ENCODE measurements at places on chromosomes 16 and 17.
A peak's percentile ranks its signal among the peaks of the same experiment; 100 is the strongest.

GRCh38 chr17:50911890-50912289, 45.7 kb upstream of the TOB1 start:
- no peak for DNase-seq

- DNase-seq = no peak
These were observed 7.1 kb downstream of the IRX5 start for GRCh38 chr16:54937671-54938211.

- no peak for DNase-seq
These were observed 1.3 kb downstream of the APPBP2 start for GRCh38 chr17:60524463-60525327.

- peak; percentile 54 for DNase-seq
These were observed 41.7 kb upstream of the JPH3 start for GRCh38 chr16:87560428-87561199.

- DNase-seq = no peak
These were observed 230.3 kb downstream of the MRTFB start for GRCh38 chr16:14301169-14302030.

- DNase-seq = no peak
These were observed 19.0 kb downstream of the ABCC12 start for GRCh38 chr16:48136547-48137360.

GRCh38 chr16:73060892-73061490, 13.1 kb upstream of the ZFHX3 start:
- no peak for DNase-seq

DNA sequence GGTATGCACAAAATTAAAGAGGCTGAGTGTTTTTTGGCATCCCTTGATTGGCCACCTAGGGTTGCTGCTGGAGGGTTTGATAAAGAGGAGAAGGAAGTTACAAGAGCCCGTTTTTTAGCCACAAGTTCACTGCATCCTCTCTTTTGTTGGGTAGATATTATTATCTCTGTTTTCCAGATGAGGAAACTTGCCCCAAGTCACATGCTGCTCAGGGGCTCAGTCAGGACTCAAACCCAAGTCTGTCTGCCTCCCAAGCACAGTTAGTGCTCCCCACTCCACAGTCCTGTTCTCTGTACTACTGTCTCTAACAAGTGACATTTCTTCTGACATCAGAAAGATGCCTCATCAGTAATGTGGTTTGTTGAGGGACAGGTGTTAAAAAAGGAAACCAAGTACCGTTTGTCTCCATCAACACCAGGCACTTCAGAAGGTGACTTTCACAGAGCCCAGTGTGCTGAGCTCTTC, 1.4 kb downstream of the NT5M start:
- DNase-seq = no peak

DNA sequence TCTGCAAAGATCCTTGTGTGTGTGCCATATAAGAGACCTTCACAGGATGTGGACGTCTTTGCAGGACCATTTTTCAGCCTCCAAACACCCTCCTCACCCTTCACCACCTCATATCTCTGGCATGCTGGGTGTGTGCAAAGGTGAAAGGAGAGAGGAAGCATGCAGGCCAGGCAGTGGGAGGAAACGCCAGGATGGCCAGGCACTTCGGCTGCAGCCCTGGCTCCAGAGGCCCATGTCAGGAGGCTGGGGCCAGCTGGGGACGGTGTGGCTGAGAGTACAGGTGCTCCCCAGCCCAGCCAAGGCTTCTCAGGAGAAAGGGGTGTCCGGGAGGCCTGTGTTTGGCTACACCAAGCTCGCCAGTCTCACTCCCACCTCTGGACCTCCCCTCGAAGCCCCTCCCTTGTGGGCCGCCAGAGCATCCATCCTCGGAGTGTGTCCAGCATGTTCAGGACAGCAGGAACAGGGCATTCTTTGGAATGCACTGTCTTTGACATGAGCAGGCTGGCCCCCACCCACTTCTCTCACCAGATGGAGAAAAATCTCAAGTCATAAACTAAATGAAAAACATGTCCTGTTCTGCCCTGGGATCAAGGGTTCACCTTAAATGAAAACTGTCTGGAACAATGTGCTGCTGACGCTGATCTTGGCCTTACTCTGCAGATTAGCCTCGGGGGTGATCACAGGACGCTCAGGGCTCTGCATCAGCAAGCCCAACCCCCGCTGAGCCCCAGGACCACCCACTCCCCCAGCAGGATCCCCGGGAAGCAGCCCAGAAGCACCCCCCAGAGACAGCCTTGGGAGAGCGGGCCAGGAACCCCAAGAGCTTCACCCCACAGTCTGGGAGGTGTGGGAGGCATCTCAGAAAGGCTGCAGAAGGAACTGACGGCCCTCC, 15.9 kb downstream of the PEMT start:
- no peak for DNase-seq

GRCh38 chr16:85288341-85288868, 176.1 kb upstream of the CIBAR2 start:
- DNase-seq = no peak

GRCh38 chr16:383326-384051, 1.7 kb upstream of the PGAP6 start:
- DNase-seq = peak; percentile 52

DNA sequence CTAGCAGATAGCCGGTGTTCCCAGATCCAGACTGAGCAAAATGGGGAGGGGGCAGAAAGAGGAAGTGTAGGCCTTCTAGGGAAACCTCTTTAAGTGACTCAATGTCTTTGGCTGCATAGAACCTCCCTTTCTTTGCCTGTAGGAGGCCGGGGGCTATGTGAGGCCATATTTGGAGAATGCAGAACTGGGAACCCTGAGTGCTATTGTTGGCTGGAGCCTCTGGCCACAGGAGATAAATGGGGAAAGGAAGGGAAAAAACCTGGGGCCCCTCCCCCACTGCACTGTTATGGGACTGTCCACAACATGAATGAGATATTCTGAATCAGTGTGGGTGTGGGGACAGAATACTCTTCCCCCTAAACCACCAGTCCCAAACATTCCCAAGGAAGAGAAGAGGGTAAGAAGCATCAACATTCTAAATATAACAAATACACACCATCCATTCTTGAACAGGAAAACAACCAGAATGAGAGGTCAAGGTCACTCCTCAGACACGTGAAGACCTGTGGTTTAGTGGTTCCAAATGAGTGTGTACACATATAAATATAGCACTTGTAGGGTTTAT, 2.4 kb downstream of the VPS25 start:
- DNase-seq = no peak

DNA sequence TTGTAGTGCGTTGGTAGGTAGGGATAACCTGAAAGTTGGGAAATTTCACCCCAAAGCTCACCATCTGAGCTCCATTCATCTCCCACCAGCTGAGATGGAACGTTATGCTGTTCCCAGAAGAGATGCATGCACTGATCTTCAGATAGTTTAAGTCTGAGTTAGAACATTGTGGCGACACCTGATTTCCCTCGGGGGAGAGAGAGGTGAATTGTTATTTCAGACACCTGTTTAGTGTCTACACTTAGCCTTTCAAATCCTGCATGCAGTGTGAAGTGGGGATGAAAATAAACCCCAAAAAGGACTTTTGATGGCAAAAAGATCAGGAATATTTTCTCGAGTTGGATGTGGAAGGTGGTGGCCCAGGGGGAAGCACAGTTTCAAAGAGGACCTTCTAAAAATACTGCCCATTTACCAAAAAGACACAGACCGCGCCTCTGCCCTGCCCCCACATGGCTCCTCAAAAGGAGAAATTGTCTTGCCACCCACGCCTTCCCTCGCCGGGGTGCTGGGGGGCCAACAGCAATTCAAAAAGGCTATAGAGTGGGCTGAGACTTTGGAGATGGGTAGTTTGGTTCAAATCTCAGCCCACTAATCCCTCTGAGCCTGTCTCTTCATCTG, 11.4 kb downstream of the CIITA start:
- no peak for DNase-seq

GRCh38 chr17:78510141-78511075, 66.8 kb downstream of the DNAH17 start:
- DNase-seq = no peak

DNA sequence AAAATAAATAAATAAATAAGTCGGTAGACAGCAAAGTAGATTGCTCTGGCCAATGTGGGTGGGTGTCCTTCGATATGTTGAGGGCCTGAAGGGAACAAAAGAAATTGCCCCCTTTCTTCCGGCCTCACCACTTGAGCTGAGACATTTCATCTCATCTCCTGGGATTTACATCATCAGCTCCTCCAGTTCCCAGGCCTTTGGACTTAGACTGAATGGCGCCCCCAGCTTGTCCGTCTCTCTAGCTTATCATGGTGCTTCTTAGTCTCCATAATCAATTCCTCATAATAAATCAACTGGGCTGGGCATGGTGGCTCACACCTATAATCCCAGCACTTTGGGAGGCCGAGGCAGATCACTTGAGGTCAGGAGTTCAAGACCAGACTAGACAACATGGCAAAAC, 13.8 kb upstream of the HAP1 start:
- no peak for DNase-seq

DNA sequence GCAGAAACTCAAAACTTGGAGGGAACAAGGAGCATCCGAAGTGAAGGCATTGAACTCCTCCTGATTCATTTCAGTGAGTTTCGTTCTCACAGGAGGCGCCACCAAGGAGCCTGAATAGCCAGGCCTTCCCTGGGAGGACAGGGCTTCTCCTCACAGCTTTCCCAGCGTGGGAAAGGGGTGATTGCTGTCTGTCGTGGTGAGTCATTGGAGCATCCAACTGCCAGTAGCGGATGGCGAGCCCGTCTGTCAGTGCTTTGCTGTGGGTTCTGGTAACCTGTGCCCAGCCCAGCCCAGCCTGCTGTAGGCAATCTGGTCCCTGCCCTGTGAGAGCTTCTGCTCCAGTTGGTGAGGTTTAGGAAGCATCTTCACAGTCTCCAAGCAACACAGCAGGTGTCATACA, 28.3 kb downstream of the PLCD3 start:
- DNase-seq = no peak

DNA sequence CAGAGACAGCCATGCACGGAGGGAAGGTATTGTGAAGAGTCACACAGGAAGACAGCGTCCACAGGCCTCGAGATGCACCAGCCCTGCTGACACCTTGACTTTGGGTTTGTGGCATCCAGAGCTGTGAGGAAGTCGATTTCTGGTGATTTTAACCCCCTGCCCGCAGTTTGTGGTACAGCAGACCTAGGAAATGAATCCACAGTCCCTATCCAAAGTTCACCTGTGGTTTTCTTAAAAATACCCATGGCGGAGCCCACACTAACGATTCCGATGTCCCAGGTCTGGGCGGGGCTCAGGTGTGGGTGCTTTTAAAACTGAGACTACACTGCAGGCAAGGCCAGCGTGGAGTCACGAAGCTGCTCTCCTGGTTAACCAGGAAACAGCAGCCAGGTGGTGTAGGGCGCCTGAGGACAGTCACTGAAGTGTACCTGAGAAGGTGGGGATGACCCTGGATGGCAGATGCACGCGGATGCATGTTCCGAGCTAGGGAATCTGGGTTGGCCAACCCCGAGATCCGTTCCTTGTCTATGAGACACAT, 14.4 kb upstream of the MEAK7 start:
- DNase-seq = no peak

DNA sequence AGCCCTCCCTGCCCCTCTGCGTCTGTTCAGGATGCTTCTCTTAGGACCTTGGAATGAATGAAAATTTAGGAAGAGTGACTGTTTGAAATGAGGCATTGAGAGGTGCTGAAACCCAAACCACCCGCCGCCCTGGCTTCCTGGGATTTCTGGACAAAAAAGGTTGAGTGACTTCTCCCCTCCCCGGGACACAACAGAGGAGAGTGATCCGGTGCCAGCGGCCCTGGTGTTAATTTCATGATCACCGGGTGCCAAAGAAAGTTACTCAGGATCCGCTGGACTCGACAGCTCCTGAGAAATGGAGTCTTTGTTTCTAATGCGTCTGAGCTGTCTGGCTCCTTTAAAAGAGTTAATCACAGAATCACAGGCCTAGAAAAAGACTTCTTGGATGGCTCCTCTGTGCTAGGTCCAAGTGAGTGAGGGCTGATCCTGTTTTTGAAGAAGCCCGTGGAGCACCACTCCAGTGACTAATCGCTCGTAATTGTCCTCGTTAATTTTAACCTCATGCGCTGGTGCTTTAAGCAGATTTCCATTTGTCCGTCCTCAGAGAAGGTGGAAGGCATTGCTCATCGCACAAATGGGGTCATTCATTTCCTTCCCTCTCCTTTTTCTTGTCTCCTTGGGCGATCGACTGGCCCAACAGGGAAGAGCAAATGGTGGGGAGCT, 144.4 kb upstream of the ZFHX3 start:
- no peak for DNase-seq

DNA sequence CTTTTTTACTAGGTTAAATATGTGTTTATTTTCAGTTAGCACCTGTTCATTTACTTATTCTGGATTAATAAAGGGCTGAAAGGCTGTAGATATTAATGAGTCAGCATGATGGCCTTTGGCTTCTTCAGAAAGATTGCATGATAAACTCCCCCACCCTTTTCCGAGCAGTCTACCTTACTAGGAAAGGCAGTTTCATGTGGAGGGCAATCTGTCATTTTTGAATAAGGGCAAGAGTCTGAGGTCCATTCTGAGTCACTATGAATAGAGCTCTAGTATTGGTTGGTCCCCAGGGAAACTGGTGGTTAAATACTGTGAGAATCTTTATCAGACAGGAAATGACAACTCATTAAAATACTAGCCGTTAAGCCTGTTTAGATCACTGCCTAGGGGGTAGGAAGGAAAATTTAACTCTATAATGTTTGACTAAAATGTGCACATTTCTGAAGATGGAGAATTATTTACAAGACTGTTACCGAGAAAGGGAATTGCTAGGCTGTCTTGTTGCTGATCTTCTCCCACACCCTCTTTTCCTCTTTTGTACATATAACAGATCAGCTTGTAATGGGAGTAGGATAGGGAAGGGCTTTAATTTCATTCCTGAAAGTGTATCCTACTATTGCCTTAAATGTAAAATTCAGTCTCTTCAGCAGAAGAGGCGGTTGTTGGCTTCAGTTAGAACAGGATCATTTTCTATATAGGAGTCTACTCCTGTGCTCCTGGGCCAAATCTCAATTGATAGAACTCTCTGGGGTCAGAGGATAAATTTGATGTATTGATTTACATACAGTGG, 63.3 kb downstream of the TUBD1 start:
- DNase-seq = no peak

GRCh38 chr16:74942566-74942965, 42.4 kb downstream of the WDR59 start:
- DNase-seq = no peak

- DNase-seq = no peak
These were observed 21.4 kb upstream of the NKD1 start for GRCh38 chr16:50526796-50527195.

DNA sequence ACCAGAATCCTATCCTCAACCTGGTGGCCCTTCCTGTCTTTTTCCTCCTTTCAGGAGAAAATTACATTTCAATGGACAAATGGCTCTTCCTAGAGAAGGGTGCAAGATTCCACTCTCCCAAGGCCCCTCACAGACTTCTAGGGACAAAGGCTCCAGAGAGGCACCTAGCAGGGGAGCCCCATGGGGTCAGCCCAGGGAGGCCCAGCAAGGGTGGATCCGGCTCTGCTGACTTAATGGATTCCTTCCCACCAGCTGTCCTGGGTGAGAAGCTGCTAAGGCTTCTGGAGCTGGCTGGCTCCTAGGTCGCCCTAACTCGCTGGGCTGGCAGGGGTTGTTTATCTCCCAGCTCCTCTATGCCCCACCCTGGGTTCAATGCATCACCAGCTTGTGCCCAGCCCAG, 152.4 kb downstream of the ZNF423 start:
- DNase-seq = no peak
